ENCODE measurements at places on chromosomes 3 and 15. TPM values are rescaled to one million over a fixed set of nuclear protein-coding genes. Genes with fewer than 3 reads are reported as not detected.
A peak's percentile ranks its signal among the peaks of the same experiment; 100 is the strongest.

DNA sequence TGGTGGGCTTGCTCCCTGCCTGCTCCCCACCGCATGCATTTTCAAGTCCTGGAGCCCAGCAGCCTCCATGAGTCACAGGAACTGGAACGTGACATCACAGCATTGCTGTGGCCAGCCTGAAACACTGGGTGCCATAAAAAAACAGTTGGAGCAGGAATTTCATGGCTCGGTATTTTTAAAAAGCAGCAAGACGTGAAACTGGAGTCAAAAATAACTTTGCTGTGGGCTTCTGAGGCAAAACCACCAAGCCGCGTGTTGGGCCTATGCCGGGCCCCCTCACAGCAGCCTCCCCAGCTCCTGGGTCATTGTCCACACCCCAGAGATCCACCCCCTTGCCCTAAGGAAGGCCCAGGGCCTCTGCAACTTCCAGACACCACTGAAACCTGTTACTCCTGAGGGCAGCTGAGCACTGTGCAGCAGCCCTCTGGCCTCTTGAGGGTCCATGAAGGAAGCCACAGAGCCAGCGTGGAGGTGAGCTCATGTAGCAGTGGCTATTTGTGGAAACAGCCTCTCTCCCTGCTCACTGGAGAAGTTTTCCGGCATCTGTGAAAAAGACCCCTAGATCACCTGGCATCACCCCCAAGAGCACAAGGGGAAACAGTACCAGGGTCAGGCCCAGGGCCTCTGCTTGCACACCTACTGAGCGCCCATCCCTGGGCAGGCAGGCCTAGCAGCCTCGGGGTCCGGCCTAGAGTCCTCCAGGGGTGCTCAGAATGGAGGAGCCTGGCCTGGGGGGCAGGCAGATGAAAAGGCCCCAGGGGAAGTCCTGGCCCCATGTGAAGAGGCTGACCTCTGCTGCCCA lies 34.0 kb upstream of the DUSP7 start:
- no peak for DNase-seq

- no peak for DNase-seq
These were observed 123.1 kb upstream of the SLC2A2 start for GRCh38 chr3:171149526-171150116.

DNA sequence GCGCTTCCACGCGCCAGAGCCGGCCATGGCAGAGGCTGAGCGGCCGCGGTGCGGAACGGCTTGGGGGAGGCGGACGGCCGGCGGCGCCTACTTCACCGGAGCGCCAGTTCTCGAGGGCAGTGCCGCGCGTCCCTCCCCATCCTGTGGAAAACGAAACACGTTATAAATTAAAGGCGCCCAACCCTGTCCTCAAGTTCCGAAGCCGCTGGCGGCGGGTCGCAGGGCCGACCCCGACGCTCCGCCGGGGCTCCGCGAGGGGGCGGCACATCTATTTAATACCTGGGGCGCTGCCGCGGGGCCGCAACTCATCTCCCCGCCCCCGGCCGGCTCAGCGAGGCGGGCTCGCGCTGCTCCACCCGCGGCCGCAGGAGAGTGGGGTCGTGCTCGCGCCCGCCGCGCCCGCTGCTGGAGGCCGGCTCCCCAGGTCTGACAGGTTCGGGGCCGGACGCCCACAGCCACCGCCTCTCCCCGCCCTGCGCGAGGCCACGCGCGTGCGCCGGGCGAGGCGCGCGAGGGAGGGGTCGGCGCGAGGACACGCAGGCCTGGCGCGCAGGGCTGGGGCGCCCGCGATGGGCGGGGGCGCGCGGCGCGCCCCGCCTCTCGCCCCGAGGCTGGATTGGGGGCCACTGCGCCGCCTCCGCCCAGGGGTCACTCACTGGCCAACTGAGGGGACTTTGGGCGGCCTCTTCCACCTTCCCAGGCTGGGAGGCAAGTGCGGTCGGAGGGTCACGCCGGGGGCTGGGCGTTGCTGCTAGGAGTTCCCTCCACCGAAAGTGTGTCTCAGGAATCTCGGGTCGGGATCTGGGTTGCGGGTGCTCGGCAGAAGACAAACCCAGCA lies at the start of gene SLC30A4:
Gene SLC30A4 (minus strand): TSS at position 428 of the 838 bp plus-strand sequence. CDS start 401 bp downstream, at position 27.
- peak; percentile 62 for DNase-seq

The IQSEC1 gene
- total RNA-seq, result 131 TPM

The FBXW12 gene
- not detected for total RNA-seq

The KIF15 gene
- total RNA-seq, result 1.1 TPM

- DNase-seq, result no peak
These were observed 11.0 kb upstream of the ONECUT1 start for GRCh38 chr15:52800828-52801747.

The ARGFX gene
- not detected for total RNA-seq

The SNUPN gene
- total RNA-seq, result 13.8 TPM

DNA sequence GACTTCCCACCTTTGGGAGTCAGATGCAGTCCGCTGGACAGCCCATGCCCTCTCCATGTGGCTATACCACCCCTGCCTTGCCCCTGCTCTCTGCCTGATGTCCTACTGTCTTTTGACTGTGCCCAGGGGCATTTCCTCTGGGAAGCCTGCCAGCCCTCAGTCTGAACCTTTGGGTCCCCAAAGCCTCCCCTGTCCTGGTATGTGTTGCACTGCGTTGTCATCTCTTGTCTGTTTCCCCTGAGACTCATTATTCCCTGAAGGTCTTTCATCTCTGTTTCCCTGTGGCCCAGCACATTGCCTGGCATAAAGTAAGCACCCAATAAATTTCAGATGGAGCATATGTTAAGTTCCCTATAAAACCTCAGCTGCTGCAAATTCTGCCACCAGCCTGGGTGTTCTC lies 236.6 kb upstream of the CTDSPL start:
- DNase-seq, result no peak

GRCh38 chr3:11272906-11273574 lies 843 bp downstream of the ATG7 start:
- no peak for DNase-seq

- no peak for DNase-seq
These were observed 4.5 kb downstream of the RNF168 start for GRCh38 chr3:196499061-196499460.

GRCh38 chr15:78195735-78196201 lies 38.6 kb downstream of the ACSBG1 start:
- peak; percentile 57 for DNase-seq
